IMR-90 (cell line): ENCODE measurements at places on chromosomes 6 and 20.

- H3K27ac ChIP-seq, result peak within 1 kb of the TSS; percentile 98
- DNase-seq, result peak; percentile 73
- H3K36me3 ChIP-seq, result peaks cover 9% of the 10 kb centered on the region
- no peaks in the 10 kb centered on the region for H3K27me3 ChIP-seq
Observed at GRCh38 chr6:125301435-125302391, at the start of gene HDDC2. HDDC2 (minus strand) TSS chr6:125301967; CDS start chr6:125301932, 35 bp downstream.

- no peaks in the 10 kb centered on the region for H3K4me1 ChIP-seq
- DNase-seq, result no peak
- peaks cover 6% of the 10 kb centered on the region for H3K27me3 ChIP-seq
Observed at GRCh38 chr6:28485482-28485881, 30.1 kb downstream of the GPX6 start.

GRCh38 chr6:73969971-73970970, 274.3 kb downstream of the CD109 start:
- peaks cover 2% of the 10 kb centered on the region; the same call in 1 of the 2 replicates for H3K4me1 ChIP-seq
- H3K27me3 ChIP-seq, result no peaks in the 10 kb centered on the region
- H3K4me3 ChIP-seq, result no peak overlapping the region
- DNase-seq, result peak; percentile 67
- H3K27ac ChIP-seq, result no peak overlapping the region
- H3K36me3 ChIP-seq, result no peaks in the 10 kb centered on the region

GRCh38 chr6:77383026-77383425, 80.3 kb downstream of the HTR1B start:
- no peak overlapping the region for H3K4me3 ChIP-seq
- H3K36me3 ChIP-seq, result no peaks in the 10 kb centered on the region
- H3K4me1 ChIP-seq, result no peaks in the 10 kb centered on the region
- H3K27ac ChIP-seq, result no peak overlapping the region

DNA sequence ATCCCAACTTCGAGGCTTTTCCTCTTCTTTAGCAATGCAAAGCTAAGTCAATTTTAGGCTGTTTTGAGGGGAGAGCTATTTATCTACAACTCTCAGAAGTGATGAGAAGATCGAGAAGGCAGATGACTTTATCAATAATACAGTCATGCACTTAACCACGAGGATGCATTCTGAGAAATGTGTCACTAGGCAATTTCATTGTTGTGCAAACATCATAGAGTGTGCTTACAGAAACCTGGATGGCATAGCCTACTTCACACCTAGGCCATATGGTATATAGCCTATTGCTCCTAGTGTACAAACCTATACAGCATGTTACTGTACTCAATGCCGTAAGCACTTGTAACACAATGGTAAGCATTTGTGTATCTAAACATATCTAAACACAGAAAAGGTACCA, 66.6 kb downstream of the PRND start:
- DNase-seq, result no peak
- no peaks in the 10 kb centered on the region for H3K4me1 ChIP-seq
- no peak overlapping the region for H3K27ac ChIP-seq
- no peak overlapping the region for H3K4me3 ChIP-seq

- H3K4me3 ChIP-seq, result no peak overlapping the region
- no peak for DNase-seq
Observed at GRCh38 chr6:17728551-17729222, 22.0 kb upstream of the NUP153 start.

DNA sequence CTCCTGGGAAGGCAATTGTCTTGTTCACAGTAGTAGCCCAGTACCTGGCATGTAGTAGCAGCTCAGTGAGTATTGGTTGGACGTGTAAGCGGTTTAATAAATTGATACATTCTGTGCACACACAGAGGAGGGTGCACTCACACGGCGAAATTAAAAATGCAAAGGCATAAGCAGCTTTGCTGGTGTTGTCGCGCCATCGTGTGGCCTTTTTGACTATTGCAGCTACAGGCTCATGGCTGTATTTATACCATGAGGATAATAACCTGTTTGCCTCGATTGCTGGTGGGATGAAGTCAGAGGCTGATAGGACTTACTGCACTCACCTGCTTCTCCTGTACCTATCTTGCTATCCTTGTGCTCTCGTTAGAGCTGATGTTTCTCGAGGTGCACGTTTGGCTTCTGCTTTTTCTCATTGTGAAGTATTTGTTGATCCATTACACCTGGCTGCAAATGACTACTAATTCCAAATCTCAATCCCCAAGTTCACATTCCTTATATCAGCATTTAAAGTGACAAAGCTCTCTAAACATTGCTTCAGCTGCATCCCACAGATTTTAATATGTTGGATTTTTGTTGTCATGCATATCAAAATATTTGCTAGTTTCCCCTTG, 61.5 kb downstream of the TBXT start:
- H3K27me3 ChIP-seq, result peaks cover 6% of the 10 kb centered on the region; the same call in 1 of the 2 replicates
- no peaks in the 10 kb centered on the region for H3K36me3 ChIP-seq
- H3K4me1 ChIP-seq, result no peaks in the 10 kb centered on the region
- peak; percentile 71 for DNase-seq
- no peak overlapping the region for H3K4me3 ChIP-seq

- H3K27me3 ChIP-seq, result no peaks in the 10 kb centered on the region
- peak; percentile 48 for DNase-seq
- no peak overlapping the region for H3K27ac ChIP-seq
- no peaks in the 10 kb centered on the region for H3K36me3 ChIP-seq
Observed at GRCh38 chr6:158207422-158207788, 39.3 kb downstream of the GTF2H5 start.

- H3K27ac ChIP-seq, result no peak overlapping the region
- H3K4me3 ChIP-seq, result no peak overlapping the region
- peaks cover 37% of the 10 kb centered on the region for H3K27me3 ChIP-seq
- no peak for DNase-seq
- no peaks in the 10 kb centered on the region for H3K36me3 ChIP-seq
- no peaks in the 10 kb centered on the region for H3K4me1 ChIP-seq
Observed at GRCh38 chr6:3396503-3397180, 60.2 kb downstream of the SLC22A23 start.

DNA sequence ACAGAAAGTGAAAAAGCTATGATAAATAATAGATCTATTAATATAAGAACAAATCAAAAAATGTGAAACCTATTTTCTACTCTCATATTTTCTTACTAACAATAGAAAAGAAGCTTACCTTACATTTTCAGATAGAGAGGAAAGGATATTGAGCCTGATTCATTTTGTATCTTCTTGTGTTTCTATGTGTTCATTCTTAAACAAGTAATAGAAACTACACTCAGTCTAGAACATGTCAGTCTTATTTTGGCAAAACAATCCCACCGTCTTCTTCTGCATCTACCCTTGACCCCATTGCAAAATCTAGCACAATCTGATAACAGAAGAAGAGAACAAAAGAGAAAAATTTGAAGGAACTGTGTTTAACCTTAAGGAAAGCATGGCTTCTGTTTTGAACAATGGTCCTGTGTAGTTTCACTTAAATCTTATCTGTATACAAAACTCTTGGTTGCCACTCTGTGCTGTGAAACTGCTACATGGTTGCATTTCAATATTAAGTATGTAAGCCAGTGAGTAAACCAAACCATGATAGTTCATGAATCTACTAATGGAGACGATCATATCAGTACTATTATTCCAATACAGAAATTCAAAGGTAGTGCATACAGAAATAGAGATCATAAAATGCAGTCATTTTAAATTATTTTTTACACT, 69.5 kb upstream of the LGSN start:
- no peaks in the 10 kb centered on the region for H3K27me3 ChIP-seq
- no peaks in the 10 kb centered on the region for H3K36me3 ChIP-seq
- H3K4me3 ChIP-seq, result no peak overlapping the region
- H3K27ac ChIP-seq, result no peak overlapping the region

- H3K27me3 ChIP-seq, result no peaks in the 10 kb centered on the region
- no peak overlapping the region for H3K27ac ChIP-seq
- H3K4me3 ChIP-seq, result no peak overlapping the region
- peaks cover 5% of the 10 kb centered on the region for H3K4me1 ChIP-seq
Observed at GRCh38 chr6:11493974-11494373, 43.6 kb upstream of the TMEM170B start.
